ENCODE measurements at places on chromosomes 1 and 21.

- no peak for DNase-seq
Measured at GRCh38 chr1:214603819-214604252, 841 bp downstream of the CENPF start.

- no peak for DNase-seq
Measured at GRCh38 chr1:193111641-193112090, 6.5 kb upstream of the GLRX2 start.

- no peak for DNase-seq
Measured at GRCh38 chr21:35222541-35222941, 173.4 kb upstream of the RUNX1 start.

- no peak for DNase-seq
Measured at GRCh38 chr1:37919277-37919676, 27.6 kb downstream of the INPP5B start.

DNA sequence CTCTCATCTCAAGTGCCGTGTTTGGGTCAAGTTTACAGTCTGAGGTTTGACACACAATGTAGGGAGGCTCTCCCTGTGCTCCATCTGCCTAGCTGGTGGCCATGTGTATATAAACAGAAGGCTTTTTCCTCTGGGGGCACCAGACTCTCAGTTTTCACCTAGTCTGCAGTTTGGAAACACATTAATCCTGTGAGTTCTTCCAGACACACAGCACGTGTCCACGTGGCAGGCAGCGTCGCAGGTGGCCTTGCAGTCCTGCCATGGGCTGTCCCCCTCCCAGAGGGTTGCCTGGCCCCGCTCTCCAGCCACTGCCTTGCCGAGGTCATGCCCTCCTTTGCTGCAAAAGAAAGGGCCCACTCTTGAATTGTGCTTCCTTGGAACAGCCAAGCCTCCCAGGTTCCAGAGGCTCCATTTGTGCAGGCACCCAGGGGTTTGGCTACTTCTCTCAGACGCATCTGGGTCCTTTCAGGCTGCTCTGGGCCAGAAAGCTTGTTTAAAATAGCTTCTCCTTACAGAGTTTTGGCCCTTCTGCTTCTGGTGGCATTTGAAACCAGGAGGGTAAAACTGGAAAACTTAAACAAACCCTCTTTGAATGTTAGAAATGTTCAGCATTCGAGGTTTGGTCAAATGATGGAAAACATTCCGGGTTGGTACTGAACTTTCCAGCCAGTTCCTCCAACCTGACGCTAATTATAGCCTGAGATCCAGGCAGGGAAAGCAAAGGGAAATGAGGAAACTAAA lies 4.4 kb upstream of the RUNX1 start:
- DNase-seq = no peak

- no peak for DNase-seq
Measured at GRCh38 chr21:40060083-40060677, 192.9 kb downstream of the PCP4 start.

DNA sequence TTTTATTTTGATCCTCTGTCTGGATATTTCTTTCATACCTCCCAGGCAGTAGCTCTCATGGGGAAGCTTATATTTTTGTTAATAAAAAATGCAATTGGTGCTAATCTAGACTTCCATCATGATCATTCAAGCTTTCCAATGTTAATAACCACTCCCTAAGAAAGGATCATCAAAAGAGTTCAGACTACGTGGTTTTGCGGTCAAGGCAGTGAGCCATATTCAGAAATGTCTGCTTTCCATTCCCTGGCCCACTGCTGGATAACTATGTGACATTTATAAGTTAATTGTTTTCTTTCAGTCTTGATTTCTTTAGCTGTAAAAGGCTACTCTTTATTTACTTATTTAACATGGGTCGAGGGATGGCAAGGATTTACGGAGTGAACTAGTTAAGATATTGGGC lies 414.6 kb downstream of the LMO4 start:
- no peak for DNase-seq

DNA sequence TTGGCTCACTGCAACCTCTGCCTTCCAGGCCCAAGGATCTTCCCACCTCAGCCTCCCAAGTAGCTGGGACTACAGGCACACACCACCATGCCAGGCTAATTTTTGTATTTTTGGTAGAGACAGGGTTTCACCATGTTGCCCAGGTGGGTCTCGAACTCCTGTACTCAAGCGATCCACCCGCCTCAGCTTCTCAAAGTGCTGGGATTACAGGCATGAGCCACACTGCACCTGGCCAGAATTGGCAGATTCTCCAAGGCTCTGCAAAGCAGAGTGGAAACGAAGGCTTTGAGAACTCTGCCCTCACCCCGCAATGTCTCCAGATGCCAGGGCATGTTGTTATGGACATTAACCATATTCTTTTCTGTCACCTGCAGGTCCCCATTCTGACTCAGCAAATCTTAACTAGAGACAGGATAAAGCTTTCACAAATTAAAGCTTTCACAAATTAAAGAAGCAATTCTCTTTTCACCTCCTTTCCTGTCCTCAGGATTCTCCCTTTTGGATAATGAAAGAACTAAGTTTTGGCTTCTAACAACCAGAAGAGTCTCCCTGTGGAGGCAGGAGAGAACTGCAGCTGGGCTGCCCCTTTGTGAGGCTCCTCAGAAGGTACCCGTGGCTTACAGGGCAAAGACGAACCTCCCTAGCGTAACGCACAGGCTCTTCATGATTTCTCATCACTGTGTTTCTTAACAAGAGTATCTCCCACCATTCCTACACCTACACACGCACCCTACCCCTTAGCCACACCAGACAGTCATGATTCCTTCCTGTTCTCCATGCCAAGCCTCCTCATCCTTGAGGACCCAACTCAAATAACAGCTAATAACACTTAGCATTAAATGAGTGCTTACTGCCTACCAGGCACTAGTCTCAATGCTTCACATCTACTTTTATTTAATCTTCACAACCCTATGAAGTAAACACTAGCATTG lies 29.8 kb downstream of the GPA33 start:
- no peak for DNase-seq

GRCh38 chr1:153371231-153371630 lies 4.2 kb downstream of the S100A12 start:
- no peak for DNase-seq

All from ecto neural progenitor cell (in vitro differentiated cells).